ENCODE measurements at places on chromosomes 12 and 14. TPM values are rescaled to one million over a fixed set of nuclear protein-coding genes. Genes with fewer than 3 reads are reported as not detected.

The SYNDIG1L gene
- not detected for total RNA-seq

The CPNE6 gene
- total RNA-seq = not detected

The NT5DC3 gene
- total RNA-seq = 6.4 TPM

The GLT8D2 gene
- 4.8 TPM for total RNA-seq

The SLC2A13 gene
- 10.5 TPM for total RNA-seq

The GLT1D1 gene
- total RNA-seq = not detected

DNA sequence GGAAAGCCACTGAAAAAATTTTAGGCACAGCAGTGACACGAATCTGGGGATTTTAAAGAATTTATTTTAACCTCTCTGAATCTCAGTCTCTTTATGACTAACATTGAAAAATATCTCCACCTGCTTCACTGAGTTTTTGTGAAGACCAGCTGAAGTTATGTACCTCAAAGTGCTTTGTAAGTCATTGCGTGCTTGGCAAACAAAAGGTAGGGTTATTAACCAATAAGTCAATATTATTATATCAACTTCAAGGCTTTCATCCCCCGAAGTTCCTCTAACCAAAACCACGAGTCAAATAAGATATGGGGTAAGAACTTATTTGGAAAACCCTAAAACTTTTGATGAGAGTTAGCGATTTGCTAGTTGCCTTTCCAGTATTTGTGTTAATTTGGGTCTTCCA is 62.3 kb downstream of the HSPB8 start:
- no peak for DNase-seq

DNA sequence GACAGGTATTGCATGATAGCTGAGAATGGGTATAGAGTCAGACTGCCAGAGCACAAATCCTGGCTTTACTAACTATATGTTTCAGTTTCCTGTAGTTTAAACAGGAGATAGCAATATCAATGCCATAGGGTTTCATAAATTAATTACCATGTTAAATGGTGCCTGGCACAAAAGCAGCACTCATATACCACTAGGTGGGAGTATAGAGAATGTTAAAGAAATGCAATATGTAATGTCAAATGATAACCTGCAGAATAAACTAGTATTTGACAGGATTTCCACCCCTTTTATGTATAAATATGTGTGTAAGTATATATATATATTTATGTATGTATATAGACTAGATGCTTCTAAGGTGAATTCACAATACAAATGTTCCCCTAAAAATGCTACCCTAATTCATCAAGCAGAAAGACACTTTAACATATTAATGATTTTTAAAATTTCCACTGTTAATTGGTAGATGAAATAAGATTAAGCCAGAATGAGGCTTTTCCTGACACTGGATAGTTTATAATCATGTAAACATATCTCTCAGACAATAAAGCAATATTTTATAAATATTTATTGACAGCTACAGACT is 8.6 kb downstream of the WDR89 start:
- no peak for DNase-seq

- DNase-seq = no peak
These were observed 14.7 kb downstream of the RASAL1 start for GRCh38 chr12:113120670-113121370.

- no peak for DNase-seq
These were observed 256.7 kb downstream of the C12orf75 start for GRCh38 chr12:105587237-105587636.

DNA sequence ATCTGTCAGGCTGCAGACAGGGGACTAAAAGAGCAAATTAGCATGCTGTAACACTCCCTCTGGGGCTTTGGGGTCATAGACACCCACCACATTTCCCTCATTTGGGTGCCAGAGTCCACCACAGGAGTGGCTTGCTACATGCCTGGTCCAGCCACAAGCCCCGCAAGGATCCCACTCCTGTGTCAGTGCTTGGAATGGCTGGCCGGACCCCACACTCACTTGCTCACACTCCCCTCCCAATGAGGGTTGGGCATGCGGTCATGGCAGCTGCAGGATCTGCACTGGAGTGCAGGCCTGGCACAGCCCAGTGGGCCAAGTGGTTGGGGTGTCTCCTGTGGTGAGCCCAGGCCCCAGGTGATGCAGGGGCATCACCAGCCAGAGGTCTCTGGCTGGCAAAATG is 59.9 kb downstream of the TSPAN19 start:
- no peak for DNase-seq

DNA sequence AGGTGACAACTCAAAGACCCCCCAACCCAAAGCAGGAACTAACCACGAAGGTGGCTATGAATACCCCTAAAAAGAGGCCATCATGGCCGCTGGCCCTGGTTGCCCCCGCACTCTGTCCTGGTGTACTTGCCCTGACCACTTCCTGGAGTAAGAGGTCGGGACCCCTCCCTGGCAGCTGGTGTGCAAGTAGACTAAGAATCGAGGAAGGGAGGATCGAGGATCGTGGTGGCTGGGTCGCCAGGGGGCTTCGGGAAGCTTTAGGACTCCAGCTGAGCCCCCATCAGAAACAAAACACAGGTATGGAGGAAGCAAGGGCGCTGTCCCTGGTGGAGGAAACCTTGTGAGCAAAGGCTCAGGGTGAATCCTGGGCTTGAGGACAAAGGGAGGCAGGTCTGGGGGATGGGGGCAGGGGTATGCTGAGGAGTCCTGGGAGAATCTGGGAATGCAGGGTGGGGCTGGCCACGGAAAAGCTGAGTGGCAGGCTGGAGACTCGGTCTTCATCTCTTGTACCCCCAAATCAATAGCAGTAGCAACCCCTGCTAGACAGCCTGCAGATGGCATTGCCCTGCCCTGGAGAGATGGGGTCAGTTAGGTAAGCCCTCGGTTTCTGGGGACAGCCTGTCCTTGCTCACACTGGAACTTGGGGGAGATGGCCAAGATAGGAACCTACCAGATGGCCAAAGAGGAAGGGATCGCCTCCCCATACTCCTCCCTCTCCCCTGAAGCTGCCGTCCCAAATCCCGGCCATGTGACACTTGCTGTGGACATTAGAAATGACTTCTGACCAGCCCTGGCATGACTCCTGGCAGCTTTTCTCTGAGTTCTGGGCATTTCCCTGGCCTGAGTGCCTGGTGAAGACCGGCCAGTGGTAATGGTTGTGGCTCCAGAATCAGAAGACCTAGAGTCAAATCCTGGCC is 45.3 kb upstream of the ESRRB start:
- no peak for DNase-seq

DNA sequence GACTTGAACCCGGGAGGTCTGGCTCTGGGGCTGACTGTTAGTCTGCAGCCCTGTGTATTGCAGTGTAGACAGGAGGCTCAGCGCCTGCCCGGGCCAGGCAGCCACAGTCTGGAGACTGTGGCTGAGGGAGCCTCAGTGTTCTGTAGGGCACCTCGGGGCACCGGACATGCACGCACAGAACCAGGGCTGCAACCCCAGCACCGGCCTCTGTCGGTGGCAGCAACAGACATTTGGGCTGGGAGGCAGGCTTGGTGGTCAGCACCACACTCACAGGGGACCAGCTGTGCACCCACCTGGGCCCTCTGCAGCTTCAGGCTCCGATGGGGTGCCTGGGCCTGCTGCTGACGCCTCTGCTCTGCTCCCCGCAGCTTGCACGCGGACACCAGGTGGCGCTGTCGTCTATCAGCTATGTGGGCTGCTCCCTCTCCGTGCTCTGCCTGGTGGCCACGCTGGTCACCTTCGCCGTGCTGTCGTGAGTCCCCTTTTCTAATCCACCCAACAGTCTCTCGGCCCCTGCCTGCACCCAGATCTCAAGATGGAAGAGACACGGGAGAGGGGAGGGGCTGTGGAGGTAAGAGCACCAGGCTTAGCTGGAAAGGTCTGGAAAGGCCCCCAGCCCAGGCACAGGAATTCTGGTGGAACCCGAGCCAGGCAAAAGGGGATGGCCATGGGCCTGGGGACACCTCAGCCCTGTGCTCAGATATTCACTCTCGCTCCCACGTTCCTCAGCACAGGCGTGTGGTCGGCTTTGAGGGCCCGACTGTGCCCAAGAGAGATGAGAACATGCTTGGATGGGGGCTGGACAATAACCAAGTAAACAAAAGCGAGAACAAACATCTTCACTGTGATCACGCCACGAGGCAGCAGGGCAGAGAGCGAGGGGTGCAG is 151.0 kb downstream of the ADGRD1 start:
- DNase-seq = no peak

GRCh38 chr12:75479963-75480461 is 543 bp upstream of the GLIPR1 start:
- no peak for DNase-seq

- DNase-seq = no peak
These were observed 5.9 kb downstream of the GPR84 start for GRCh38 chr12:54358191-54358944.

GRCh38 chr14:22557846-22558220 is 31.2 kb downstream of the DAD1 start:
- no peak for DNase-seq

DNA sequence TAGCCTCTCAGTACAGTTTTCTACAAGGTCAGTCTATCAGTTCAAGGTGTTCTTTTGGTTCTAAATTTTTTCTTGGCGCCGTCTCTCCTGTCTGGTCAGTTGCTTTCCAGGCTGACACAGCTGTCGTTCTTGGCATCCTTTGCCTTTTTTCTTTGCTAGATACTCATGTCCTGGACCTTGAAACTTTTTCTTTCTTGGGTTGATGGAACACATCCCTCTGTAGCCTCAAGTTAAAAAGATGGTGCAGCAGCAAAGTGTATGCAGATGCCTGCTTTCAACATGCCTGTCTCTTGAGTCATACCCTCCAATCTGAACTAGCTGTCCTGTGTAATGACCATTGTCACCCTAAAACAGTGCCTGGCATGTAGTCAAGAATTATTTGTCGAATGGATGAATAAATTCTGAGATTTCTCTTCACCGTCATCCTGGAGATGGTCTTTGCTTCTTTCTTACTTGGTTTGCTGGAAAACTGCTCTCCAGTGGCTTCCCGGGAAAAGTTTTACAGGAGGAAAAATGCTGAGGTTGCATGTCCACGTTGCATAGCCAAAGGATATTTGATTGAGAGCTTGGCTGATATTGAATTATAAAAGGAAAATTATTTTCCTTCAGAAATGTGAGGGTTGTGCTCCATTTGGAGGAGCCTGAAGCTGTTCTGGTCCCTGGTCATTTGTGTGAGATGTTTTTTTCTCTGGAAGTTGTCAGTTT is 4.6 kb downstream of the NYNRIN start:
- no peak for DNase-seq

GRCh38 chr14:36976571-36977023 is 195.8 kb downstream of the SLC25A21 start:
- DNase-seq = no peak

- no peak for DNase-seq
These were observed 1.2 kb downstream of the SLCO1C1 start for GRCh38 chr12:20696181-20696905.
